ENCODE measurements at places on chromosomes 3 and 15.

- DNase-seq: no peak
These were observed 3.8 kb downstream of the CHRNA7 start for GRCh38 chr15:32034106-32034505.

DNA sequence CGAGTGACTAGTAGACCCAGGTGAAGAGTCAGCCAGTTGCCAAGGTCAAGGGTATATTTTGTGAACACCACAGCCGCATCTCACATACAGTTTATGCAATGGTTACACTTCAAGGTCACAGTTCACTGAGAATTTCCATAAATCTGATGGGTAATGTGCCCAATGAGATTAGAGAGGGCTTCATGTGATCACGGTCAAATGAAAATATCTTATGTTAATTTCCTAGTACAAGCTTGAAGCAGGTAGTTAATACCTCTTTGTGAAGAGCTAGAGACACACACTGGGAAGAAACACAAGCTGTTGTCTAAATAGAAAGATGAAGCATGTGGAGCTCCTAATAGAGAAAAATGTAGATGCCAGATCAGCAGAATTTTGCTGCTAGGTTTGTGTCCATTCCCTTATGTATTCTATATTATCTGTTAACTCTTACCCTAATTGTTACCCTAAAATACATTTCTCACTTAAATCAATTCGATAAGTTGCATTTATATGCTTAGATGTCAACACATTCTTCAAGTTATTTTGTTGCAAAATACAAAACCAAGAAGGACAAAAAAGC is 136.0 kb downstream of the NR2F2 start:
- DNase-seq: no peak

- DNase-seq: no peak
These were observed 106.6 kb downstream of the DNAJB8 start for GRCh38 chr3:128359846-128360642.

DNA sequence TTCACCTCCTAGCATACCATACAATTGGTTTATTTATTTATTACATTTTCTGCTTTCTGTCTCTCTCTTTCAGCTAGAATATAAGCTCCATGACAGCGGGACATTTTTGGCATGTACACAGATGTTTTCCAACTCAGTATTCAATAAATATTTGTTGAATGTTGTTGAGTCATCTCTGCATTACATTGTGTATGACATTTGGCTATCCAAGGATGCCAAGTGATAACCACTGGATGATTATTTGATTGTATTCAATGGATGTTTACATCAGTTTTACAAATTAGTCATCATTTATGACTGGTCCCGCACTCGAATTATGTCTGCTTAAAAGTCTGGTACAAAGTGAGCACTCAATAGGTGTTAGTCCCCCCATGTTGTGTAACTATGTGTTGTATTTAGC is 49.5 kb upstream of the STXBP5L start:
- DNase-seq: no peak

DNA sequence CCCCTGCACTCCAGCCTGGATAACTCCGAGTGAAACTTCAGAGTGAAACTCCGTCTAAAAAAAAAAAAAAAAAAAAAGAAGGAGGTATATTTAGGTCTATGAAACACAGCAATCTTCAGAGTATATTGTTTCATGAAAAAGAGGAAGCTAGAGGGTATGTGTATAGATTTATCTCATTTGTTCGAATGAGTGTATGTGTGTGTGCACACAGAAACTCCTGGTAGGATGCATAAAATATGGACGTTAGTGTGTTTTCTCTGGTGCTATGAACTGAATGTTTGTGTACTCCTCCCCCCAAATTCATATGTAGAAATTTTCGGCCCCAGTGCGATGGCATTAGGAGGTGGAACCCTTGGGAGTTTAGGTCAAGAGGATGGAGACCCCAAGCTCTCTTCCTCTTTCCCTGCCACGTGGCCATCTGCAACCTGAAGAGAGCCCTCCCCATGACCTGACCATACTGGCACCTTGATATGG is 98.6 kb upstream of the KLF13 start:
- no peak for DNase-seq

DNA sequence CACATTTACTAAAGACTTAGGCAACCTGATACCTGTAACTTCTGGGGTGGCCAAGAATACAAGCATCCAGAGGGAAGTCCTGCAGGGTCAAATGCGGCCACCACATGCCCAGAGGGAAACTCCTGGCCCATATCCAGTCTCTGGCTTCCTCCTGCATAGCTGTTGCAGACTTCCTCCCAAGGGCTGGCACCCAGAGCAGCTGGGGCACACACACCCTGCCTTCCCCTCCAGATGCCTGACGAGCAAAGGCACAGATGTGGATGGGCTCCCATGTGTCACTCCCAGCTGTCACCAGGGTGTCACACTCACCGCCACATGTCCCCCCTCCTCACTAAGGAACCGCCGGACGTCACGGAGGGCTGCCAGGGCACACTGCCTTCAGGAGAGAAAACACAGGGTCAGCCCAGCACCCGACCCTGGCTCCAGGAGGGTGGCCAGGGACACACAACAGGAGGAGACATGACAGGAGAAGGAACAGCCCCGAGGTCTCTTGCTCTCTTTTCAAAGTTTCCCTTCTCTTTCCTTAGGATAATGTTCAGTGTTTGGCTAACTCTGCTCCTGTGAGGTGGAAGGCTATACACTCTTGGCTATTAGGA is 13.2 kb downstream of the PFKFB4 start:
- DNase-seq: no peak

All from kidney tubule cell (primary cell).